ENCODE measurements at places on chromosomes 6 and 20.

- no peak for DNase-seq
Measured at GRCh38 chr6:16493112-16493511, 254.7 kb downstream of the GMPR start.

DNA sequence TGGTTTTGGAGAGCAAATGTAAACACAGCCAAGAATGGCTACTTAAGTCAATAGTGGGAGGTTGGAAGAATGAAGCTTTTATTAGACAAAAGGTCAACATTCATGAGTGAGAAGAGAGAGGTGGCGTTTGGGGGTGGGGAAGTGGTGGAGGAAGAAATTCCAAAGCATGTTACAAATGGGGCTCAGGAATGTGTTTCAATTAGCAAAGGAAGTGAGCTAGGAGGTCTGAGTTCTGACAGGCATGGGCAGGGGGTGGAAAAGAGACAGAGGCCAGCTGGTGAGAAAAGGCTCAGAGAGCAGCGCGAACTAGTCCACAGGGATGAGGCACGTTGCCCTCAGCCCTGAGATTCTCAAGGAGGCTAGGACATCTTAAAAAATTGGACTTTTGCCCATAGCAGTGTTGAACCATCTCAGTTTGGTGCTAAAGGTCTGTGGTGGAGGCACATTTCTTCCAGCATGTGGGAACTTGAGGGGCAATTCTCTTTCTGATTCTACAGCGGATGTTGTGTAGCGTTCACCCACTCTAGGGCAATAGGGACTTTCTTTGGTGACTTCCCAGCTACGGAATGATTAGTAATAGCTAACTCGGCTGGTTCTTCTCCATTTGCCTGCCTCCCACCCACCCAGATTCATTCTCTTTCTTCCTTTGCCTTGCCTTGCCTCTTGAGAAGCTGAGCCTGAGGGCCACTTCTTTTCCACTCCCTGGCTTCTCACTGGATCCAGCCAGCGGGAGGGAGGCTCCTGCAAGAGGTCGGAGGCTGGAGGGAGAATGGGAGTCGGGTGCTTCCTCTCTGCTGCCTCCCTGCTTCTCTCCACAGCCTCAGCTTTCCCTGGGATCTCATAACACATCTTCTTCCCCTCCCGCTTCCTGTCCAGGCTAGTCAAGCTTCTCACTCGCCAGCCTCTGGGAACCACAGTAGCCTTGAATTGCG is 45.1 kb upstream of the NEDD9 start:
- no peak for DNase-seq

DNA sequence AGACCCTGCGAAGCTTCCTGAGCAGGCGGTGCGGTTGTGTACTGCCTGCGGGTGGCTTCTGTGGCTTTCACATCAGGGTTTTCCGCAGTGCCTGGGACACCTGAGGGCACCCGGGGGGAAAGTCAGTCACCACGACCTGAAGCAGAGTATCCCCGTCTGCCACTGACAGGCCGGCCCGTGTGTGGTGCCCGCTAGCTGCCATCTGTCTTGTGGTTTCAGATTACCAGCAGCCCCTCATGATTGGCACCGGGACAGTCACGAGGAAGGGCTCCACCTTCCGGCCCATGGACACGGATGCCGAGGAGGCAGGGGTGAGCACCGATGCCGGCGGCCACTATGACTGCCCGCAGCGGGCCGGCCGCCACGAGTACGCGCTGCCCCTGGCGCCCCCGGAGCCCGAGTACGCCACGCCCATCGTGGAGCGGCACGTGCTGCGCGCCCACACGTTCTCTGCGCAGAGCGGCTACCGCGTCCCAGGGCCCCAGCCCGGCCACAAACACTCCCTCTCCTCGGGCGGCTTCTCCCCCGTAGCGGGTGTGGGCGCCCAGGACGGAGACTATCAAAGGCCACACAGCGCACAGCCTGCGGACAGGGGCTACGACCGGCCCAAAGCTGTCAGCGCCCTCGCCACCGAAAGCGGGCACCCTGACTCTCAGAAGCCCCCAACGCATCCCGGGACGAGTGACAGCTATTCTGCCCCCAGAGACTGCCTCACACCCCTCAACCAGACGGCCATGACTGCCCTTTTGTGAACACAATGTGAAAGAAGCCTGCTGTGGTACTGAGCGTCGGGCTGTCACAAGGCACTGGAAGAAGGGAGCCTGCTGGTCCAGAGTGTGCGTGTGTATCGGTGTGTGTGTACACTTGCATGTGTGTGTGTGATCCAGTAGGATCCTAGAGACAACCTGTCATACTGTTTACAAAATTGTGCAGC is 54.4 kb downstream of the GOPC start:
- peak; percentile 18 for DNase-seq

- DNase-seq, result peak; percentile 49
Measured at GRCh38 chr6:84033523-84034451, at the start of gene MRAP2. Gene MRAP2, plus strand, starts transcription at chr6:84033772. Its CDS starts 21,547 bp downstream, at chr6:84055319.

DNA sequence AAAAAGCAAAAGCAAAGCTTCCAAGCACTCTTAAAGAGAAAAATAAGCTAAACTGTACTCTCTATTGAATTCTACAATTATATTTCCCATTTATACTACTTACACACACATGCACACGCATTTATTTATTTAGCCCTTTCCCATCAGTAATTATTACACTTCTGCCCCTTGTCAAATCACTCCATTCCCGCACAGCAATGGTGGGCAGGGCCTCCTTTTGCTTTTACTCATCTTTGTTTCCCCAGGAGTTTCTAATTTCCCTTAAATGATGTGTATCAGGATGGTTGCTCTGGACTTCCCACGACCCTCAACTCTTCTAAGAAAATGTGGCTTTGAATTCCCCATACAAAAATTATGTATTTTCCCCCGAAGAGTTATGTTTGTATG is 19.9 kb downstream of the PXT1 start:
- DNase-seq, result no peak

GRCh38 chr6:13135152-13135551 is 193.2 kb downstream of the TBC1D7 start:
- no peak for DNase-seq

DNA sequence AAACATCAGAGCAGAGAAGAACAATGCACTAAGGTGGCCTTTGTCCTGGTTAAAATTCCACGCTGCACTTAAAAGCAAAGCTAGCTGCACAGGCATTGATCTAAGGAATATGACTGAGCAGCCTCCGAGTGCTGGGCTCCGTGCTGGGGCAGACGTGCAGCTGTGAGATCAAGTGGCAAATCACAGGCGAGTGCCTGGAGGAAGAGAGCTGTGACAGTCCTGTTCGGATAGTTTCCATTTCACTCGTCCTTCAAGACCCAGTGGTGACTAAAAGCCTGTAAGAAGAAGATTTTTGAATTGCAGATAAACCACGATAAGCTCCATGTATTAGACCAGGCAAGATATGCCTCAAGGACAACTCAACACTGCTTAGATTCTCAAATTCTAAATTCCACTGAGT is 247.9 kb downstream of the ANKRD60 start:
- DNase-seq, result no peak

- DNase-seq, result no peak
Measured at GRCh38 chr6:37541346-37541745, 41.7 kb upstream of the CCDC167 start.

- no peak for DNase-seq
Measured at GRCh38 chr6:125867483-125867942, 76.8 kb downstream of the NCOA7 start.

DNA sequence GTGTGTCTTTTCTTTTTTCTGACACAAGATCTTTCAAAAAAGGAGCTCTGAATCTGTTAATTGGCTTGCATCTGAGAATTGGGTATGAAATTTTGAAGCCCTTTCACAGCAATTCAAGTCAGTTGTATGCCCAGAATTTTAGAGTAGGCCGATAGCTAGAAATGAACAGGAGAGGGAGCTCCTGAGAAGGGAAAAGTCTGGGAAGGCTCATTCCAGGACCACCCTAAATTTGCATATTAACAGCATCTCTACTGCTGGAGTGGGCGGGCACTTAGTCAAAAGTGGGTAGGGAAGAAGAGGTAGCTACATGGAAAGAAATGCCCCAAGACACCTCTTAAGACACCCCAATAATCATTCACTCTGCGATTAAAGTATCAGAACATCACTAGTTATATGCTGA is 928.3 kb downstream of the TBC1D32 start:
- no peak for DNase-seq

GRCh38 chr6:33620158-33620855 is 815 bp upstream of the ITPR3 start:
- peak; percentile 17 for DNase-seq

GRCh38 chr6:49454787-49455709 is 8.0 kb downstream of the MMUT start:
- DNase-seq, result no peak

DNA sequence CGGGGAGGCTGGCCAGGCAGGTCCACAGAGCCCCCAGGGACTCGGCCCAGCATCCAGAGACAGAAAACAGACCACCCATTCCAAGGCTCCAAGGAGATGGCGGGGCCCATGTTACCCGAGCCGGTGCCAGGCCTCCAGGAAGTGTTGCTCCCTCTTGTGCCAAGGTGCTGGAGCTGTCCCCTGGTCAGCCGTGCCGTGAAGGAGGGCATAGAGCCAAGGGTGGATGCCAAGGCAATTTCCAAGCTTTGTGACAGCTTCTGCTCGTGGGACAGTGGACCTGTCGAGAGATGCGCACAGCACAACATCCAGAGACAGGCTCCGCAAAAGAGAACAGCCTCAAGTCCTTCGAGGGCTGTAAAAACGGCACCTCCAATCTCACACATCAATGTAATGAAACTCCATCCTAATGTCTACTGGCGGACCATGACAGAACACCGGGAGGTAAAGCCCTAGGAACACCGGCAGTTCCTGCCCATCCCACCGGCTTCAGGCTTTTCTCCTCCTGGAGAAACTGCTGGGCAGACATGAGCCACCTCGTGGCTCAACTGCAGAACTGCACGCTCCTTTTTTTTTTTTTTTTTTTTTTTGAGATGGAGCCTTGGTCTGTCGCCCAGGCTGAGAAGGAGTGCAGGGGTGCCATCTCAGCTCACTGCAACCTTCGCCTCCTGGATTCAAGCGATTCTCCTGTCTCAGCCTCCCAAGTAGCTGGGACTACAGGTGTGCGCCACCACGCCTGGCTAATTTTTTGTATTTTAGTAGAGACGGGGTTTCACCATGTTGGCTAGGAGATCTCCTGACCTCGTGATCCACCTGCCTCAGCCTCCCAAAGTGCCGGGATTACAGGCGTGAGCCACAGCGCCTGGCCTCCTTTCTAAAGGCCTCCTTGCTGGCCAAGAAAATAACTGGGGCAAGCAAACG is 30.9 kb upstream of the AVP start:
- DNase-seq, result peak; percentile 42

- no peak for DNase-seq
Measured at GRCh38 chr20:48763216-48763914, 64.4 kb downstream of the PREX1 start.

- no peak for DNase-seq
Measured at GRCh38 chr6:30093951-30094661, 18.5 kb upstream of the RNF39 start.

DNA sequence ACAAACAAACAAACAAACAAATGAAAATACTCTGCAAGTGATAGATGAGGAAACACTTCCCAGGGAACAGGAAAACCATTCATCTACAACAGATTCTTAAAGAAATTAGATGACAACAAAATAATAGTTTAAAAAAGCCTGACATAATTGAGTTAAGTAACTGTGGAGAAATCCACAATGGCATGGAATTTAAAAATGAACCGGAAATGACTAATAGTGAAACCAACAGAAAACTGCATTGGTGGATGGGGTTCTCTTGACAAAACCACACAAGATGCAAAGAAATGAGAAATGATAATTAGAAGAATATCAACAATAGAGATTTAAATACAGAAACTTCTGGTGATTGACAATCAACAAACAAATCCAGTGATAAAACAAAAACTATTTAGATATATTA is 785.6 kb downstream of the QKI start:
- DNase-seq, result no peak

DNA sequence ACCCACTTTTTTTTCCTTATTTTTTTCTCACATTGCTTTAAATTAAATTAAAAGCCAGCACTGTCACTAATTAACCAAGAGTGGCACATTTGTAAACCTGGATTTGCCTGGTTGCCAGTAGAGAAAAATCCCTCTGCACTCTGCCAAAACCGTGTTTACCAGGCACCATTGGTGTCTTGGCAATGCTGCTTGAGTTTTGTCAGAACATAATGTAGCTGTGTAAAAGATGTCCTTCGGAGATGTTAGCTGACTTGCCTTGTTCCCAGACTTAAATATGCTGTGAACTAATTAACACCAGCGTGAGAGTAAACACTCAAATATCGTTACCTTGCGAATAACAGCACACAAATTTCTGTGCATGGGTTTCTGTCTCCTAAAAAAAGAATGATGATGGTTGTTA is 694.9 kb upstream of the ID4 start:
- no peak for DNase-seq

DNA sequence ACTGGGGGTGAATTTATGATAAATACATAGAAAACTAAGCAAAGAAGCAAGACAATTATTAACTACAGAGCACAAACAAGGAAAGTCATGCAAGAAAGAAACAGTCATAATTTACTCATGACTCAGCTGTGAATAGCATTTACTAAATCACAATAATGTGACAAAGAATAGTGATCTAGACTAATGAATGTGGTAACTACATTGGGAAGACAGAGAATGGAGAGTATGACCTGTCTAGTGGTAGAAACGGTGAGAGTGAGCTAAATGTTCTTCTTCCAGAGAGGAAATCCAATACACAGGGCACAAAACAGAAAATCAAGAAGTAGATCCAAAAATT is 153.5 kb upstream of the DST start:
- DNase-seq, result no peak

DNA sequence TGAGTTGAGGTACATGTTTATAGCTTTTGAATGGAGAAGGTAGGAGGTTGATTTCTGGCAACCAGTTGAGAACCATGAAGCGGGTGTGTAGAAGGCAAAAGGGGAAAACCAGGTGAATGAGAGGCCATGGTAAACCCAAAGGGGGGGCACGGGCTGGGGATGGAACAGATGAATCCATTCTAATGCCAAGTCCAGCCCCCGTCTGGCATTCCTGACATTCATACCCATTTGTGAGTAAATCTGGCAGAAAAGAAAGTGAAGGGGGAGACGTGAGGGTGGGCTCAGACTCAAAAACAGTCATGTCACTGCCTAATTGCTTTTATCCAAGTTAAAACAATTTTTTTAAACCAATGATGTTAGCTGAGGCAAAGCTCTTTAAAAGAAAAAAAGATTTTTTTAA is 172.8 kb upstream of the QKI start:
- no peak for DNase-seq

- DNase-seq, result no peak
Measured at GRCh38 chr6:106185615-106186014, 99.5 kb downstream of the PRDM1 start.

DNA sequence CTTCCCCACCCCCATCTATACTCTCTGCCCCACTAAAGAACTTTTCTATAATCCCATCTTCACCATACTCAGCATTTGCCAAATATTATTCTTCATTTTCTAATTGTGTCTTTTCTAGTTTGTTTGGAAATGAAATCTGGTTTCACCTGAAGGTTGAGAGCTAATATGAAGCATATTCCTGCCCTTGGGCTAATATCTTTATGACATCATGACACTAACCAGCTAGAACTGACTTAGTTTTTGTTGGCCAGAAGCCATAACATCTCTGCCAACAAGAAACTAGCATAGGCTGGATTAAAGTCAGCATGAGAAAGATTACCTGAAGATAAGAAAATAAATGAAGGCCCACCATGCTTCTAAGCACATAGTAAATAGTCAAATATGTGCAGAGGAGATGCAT is 16.7 kb downstream of the UNC5CL start:
- DNase-seq, result no peak

- no peak for DNase-seq
Measured at GRCh38 chr6:147166992-147167391, 37.2 kb upstream of the STXBP5 start.

GRCh38 chr6:143368426-143368825 is 82.1 kb downstream of the ADAT2 start:
- no peak for DNase-seq

GRCh38 chr6:85041376-85041775 is 277.0 kb upstream of the TBX18 start:
- DNase-seq, result no peak

GRCh38 chr20:43755390-43755789 is 28.6 kb upstream of the GTSF1L start:
- no peak for DNase-seq
